H1 (cell line): ENCODE measurements at places on chromosomes 1 and 21. TPM values are rescaled to one million over a fixed set of nuclear protein-coding genes. Genes with fewer than 3 reads are reported as not detected.

DNA sequence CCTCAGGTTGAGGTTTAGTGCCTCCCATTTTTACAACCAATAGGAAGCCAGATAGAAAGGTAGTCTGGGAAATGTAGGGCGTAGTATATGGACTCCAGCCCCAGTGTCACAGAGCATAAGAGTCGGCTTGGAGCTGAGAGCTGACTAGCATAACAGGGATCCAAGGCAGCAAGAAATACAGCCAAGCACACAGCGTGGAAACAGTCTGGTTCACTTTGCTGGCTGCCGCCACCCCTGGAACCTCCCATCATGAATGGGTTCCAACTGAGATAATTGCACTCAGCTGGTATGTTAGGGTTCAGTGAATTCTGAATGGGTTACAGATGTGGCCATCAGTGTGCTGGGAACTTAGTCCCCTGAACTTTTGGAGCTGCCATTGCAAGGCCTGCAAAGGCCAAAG lies 76.7 kb upstream of the GPR88 start:
- no peak for DNase-seq

DNA sequence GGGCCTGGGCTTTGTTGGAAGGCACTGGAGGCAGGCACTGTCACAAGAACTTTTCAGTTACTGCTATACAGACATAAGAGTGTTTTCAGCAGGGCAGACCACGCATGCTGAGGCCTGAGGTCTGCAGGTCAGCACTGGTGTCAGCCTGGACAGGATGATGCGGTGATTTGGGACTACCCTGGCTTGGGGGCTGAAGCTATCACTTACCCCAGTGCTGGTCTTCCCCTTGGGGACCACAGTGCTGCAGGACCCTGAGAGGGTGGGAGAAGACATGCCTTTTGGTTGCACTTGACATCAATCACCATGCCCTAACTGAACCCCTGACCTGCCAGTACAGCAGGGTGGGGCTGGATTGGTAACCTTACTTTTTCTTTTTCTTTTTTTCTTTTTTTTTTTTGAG lies 9.2 kb downstream of the DMRTB1 start:
- no peak for DNase-seq

DNA sequence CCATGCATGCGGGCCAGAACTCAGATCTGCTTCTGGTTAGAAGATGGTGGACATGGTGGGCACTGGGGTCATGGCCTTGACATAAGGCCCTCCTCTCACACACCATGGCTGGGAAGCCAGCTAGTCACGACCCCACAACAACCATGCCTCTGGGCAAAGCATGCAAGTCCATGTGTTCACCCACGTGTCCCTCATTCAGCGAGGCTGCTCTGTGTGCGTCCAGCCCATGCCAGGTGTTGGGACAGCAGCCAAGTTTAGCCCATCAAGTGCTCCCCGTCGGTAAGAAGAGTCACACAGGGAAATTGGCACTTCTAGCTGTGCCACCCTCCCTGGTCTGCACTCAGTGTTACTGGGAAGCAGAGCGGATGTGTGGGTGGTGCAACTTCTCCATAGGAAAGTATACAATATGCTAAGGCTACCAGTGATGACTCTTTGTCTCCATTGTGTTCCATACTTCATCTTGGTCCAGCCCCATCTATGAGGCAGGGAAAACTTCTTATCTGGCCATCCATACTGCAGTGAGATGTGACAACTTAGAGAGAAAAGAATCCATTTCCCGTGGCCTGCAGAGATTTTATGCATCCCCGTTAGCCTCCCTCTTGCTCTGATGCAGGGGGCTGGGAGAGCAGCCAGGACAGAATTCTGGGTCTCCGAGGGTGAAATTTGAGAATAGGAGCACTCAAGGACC lies 198.0 kb downstream of the GRIK3 start:
- no peak for DNase-seq

GRCh38 chr1:70044832-70045231 lies 160.5 kb downstream of the LRRC40 start:
- no peak for DNase-seq

GRCh38 chr21:17607684-17608083 lies 5.0 kb downstream of the BTG3 start:
- no peak for DNase-seq

- DNase-seq = no peak
Observed at GRCh38 chr1:21220815-21221214, 44.1 kb upstream of the EIF4G3 start.

DNA sequence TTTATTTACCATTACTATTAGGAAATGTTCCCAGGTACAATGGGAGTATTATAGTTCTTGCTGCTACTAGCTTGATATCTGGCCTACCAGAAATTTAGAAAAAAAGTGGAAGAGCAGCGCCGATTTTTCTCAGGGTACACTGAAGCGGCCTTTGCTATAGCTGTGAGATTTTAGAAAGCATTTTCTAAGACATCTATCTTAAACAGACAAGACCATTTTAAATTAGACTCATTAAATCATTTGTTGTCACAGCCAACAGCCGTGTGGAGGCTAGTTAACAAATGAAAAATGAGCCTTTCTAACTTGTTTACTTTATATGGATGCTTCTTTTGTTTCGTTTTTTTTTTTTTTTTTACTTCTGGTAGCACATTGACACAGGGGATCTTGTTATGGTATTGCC lies 183.2 kb upstream of the ZRANB2 start:
- no peak for DNase-seq

GRCh38 chr1:21867451-21867996 lies 55.5 kb downstream of the LDLRAD2 start:
- no peak for DNase-seq

DNA sequence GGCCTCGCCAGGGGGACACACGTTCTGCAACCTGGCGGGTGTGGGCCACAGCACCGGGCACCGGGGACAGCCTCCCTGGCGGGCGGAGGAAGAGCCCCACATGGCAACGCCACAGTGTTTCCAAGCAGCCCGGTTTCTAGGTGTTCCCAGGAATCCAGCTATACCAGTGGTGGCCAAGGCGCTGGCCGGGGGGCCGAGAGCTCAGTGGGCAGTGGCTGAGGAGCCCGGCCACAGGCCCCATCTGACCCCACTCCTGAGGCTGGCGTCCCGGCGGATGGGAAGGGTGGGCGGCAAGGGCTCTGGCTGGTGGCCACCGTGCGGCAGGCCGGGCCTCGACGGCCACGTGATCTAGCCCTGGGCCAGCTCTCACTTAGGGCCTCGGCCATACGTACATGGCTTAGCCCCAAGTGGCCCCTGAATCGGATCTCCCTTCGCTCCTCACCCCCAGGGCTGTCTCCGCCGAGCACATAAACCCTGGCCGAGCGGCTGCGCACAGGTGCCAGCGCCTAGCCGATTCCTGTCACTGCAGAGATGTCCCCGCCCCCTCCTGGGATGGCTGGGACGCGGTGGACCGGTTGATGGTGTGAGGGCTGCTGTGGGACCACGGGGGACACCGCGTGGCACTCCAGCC lies 68.7 kb downstream of the MORN1 start:
- DNase-seq = no peak

DNA sequence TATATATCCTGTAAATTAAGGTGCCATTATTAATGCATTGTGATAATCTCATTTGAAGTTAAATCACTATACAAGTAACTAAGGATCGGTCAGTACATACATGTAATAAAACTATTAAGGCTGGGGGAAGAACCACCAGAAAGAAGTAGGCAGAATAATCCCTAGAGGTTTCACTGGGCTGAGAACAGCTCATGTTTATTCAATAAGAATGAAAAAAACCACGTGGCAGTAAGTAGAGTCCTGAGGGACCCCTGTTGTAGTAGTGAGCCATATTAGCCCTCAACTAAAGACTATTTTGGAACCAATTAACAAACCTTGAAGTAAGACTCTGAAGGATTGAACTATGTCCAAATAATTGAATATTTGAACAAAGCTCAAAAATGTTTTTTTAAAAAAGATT lies 46.9 kb upstream of the ADAM30 start:
- no peak for DNase-seq

DNA sequence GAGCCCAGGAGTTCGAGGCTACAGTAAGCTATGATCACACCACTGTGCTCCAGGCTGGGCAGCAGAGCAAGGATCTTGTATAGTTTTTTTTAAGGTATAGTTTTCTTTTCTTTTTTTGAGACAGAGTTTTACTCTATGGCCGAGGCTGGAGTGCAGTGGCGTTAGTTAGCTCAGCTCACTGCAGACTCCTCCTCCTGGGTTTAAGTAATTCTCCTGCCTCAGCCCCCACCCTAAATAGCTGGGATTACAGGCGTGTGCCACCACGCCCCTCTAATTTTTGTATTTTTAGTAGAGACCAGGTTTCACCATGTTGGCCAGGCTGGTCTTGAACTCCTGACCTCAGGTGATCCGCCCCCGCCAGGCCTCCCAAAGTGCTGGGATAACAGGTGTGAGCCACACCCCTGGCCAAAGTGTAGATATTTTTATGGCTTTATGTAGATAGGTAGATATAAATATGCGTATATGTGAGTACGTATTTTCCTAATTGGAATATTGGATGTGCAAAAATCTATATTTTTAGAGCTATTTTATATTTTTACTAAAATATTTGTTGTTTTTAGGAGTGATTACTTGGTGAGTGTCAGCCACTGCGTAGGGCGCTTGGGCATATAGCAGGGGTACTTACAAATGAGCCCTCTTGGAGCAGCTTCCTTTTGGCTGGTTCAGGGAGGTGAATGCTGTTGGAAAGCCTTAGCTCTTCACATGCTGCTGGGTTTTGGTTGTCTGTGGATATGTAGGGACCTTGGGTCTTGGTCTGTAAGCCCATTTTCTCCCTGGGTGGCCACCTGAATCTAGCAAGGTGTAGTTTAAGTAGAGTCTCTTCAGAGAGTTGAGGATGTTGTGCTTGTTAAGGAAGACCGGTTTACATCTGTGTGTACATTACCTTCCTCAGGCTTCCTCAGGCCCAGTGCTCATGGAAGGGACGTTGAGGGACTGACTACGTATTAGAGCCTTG lies 9.5 kb downstream of the KDM4A start:
- DNase-seq = no peak

DNA sequence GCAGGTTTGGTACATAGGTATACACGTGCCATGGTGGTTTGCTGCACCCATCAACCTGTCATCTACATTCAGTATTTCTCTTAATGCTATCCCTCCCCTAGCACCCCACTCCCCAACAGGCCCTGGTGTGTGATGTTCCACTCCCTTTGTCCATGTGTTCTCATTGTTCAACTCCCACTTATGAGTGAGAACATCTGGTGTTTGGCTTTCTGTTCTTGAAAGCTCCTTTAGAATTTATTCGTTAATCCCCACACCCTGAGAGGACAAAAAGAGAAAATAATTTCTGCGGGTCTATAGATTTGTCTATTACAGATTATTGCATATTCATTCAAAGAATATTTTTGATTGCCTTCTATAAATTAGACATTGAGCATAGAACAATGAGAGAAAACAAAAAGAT lies 455.5 kb downstream of the PLPP3 start:
- DNase-seq = no peak

- no peak for DNase-seq
Observed at GRCh38 chr1:22854688-22855565, 117.7 kb downstream of the LACTBL1 start.

DNA sequence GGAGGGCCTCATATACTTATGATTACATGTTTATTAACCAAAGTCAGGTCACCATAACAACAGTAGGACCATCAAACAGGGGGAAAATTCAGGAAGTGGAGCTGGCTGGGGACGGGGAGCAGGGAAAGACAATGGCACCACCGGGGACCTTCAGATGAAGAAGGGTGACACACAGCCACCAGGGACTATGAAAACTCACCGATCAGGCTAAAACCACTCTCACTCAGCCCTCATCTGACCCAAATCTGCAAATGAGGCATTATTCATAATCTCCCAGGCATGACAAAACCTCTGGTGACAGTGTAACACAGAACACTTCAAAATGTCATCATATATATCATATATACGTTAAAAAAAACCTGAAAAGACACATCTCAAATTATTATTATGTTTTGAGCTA lies 11.2 kb downstream of the MKNK1 start:
- DNase-seq = no peak

DNA sequence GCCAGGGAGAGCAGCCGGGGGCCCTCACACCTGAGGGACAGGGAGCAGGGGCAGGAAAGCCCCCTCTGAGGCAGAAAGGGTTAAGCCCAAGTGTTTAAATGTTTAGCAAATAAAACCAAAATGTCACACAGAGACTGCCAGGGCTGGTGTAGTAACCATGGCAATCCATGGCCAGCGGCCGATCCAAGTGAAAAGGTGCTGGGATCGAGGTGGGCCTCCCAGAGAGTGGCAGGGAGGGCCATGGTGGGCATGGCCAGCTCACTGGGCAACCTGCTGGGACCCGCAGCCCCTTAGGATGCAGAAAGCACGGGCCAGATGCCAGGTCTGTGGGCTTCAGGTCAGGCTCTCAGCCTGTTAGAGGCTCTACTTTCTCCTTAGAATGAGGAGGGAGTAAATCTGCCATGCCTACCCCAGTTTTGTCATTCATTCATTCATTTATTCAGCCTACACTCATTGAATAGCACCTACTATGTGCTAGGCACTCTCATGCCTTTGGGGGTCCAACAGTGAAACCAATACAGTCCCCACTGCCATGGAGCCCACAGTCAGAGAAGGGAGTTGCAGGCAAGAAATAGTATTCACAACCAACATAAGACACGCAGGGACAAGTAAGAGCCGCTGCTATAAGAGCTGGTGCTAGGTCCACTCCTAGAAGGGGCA lies 56.1 kb downstream of the KCNN3 start:
- DNase-seq = no peak

DNA sequence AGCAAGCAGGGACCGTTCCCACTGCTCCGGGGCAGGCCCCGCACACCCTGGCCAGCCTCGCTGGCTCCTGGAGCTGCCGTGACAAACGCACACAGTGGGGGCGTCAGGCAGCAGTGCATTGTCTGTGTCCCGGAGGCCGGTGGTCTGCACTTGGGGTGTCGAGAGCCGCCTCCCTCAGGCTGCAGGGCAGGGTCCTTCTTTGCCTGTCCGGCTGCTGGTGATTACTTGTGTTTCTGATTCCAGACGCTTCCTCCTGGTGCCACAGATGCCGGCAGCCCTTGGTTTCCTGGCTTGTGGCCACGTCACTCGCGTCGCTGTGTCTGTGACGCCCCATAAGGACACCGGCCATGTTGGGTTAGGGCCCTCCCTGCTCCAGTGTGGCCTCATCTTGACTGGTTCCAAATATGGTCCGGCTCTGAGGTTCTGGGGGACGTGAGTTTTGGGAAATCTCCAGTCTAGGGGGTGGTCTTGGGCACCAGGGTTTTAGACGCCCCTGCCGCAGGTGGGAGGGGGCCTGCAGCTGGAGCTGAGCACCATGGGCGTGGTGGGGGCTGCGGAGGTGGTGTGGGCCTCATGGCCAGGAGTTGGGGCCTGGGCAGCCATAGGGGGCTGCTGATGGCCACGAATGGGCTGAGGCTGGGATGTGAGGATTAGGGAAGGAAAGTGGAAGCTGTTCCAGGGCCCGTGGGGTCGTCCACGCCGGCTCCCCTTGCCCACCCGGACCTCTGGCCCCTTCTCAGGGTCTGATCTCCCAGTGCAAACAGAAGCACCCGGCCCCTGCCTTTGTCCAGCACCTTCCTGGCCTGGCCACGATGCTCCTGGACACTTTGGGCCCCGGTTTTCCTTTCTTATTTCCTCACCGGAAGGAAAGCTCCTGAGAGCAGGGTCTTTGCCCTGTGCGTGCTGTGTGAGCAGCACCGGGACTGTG lies 41.0 kb downstream of the SLX9 start:
- no peak for DNase-seq

GRCh38 chr1:245205396-245205795 lies 50.6 kb downstream of the KIF26B start:
- no peak for DNase-seq

NEGR1 gene
- 1.2 and 1.3 TPM in 2 replicates for total RNA-seq

OR2T29 gene
- total RNA-seq = not detected in 2 replicates

HSD3B2 gene
- not detected in 2 replicates for total RNA-seq

KDF1 gene
- total RNA-seq = 16.7 and 16.9 TPM in 2 replicates

TIE1 gene
- 2.2 and 2.7 TPM in 2 replicates for total RNA-seq

KISS1 gene
- 0.88 TPM in 1 of 2 replicates, not detected in the other for total RNA-seq

NTMT2 gene
- total RNA-seq = 0.67 TPM in 1 of 2 replicates, not detected in the other

ANXA9 gene
- total RNA-seq = 1.5 and 1.8 TPM in 2 replicates

TMEM82 gene
- total RNA-seq = 0.21 and 0.32 TPM in 2 replicates

ZNF691 gene
- 18.6 and 19.5 TPM in 2 replicates for total RNA-seq

AMY1B gene
- not detected in 2 replicates for total RNA-seq
